ENCODE measurements at places on chromosomes 6 and 20.

DNA sequence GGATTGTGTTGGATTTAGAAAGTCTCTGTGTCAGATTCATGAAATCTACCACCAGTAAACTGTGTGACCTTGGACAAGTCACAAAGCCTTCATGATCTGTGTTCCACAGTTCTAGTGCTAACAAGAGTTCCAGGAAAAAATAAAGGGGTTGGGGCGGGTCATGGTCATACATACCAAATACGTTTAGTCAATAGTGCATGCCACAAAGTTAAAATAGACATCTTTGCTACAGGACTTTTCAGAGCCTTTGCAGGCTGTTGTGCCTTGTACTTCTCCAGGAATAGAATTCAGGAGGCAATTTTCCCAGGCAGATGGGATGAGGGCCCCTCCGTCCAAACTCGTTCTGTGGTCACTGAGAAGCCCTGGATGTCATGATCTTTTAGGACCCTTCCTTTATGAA is 127.2 kb downstream of the EYA2 start:
- no peak for DNase-seq

GRCh38 chr20:51541189-51542032 is 1.1 kb downstream of the NFATC2 start:
- no peak for DNase-seq

- no peak for DNase-seq
Measured at GRCh38 chr6:23002044-23002619, 432.8 kb downstream of the HDGFL1 start.

DNA sequence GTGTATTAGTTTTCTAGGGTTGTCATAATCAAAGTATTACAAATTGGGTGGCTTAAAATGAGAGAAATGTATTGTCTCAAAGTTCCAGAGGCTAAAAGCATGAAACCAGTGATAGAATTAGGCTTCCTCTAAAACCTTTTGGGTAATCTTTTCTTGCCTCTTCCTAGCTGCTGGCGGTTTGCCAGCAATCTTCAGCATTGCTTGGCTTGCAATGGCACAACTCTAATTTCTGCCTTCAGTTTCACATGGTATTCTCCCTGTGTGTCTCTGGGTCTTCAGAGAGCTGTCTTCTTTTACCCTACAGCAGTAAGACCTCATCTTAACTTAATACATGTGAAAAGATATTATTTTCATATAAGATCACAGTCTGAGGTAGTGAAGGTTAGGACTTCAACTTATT is 479.1 kb upstream of the GJE1 start:
- no peak for DNase-seq

DNA sequence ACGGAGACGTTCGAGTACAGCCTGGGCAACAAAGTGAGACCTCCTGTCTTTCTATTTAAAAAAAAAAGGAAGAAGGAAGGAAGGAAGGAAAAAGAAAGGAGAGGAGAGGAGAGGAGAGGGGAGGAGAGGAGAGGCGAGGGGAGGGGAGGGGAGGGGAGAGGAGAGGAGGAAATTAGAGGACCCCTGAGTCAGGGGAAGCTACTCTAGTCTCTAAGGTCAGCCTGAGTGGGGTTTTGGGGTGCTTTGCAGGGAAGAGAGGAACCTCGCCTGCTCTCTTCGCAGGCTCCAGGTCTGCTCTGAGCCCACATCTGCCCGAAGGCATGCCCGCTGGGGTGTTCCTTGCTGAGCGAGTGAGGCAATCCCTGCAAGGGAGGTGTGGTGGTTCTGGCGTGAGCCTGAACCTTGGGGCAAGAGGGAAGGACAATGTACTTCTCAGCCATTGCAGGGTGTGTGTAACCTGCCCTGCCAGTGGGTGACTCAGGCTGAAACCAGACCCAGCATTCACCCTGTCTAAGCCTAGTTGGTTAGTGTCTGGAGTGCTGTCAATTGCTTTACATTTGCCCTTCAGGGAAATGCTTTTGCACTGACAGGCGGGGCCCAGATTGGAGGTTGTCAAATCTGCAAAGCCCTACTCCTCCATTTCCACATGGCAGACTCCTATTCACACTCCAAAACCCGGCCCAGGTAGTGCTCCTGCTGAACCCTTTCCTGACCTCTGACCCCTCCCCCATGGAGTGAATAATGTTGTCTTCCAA is 15.3 kb upstream of the MMP9 start:
- no peak for DNase-seq

DNA sequence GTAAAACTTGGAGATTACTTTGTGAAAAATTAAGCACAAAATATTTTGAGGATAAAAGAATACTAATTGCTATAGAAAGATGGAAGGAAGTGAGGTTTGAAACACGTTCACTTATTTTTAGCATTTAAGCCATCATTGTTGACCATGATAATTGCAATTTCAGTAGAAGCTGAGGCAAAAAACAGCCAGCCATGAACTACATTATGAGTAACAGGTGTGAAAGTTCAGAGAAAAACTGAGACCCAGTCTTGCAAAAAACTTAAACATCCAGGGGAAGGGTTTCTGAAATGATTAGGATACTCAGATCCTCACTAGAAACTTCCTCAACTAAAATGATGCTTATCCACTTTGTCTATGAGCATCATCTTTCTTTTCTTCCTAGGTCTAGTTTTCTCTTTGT is 619.4 kb downstream of the PHF3 start:
- no peak for DNase-seq

DNA sequence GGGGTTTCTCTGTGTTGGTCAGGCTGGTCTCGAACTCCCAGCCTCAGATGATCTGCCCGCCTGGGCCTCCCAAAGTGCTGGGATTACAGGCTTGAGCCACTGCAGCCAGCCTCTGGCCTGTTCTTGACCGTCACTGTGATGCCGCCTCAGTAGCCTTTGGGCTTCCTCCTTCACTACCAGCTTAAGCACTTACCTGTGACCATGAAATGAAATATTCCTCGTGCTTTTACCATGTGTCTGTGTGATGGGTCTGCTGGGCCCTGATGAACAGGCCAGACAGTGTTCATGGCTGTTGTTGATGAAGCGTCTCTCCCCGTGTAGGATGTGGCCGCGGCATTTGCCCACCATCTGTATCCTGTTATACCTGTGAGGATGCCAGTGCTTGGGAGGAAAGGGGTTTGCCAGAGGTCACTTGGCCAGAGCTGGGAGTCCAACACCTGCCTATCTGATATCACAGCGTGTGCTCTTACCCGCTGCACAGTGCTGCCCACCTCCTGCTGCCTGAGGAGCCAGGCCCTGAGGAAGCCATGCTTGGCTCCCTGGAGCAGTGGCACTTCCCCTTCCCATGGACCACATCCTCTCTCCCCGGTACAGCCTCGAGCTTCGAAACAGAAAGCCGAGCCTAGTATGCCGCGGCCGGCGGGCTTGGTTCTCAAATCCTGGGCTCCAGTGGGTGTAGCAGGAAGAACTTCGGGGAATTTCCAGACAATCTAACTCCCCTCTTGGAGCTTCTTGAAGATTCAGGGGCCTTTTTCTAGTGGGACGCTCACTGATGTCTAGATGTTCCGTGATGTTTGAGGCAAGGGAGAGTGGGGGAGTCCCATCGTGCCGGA is 167.9 kb downstream of the ZDHHC14 start:
- DNase-seq, result no peak

All from AG09309 (cell line).